ENCODE measurements at places on chromosomes 13 and 19. TPM values are rescaled to one million over a fixed set of nuclear protein-coding genes. Genes with fewer than 3 reads are reported as not detected.

PLK5 gene
- not detected for total RNA-seq

DNA sequence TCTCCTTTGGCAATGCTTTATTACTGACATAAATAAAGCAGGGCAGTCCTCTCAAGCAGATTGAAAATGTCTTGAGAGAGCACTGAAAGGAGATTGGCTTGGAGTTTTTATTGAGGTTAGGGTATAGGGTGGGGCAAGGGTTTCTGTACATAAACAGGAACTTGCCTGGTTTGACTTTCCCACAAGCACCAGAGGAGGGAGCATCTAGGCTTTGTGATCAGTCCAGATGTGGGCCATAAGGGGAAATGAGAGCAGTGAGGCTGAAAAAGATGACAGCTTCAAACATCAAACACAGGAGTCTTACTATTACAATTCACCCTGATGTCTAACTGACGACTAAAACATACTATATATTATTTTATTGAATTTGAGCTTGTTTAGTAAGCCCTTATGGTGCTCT, 260.9 kb downstream of the MTUS2 start:
- DNase-seq, result no peak

ZSCAN4 gene
- not detected for total RNA-seq

OR4F17 gene
- not detected for total RNA-seq

GRCh38 chr13:100068133-100068931, 20.6 kb upstream of the PCCA start:
- no peak for DNase-seq

CHST8 gene
- 0.92 TPM for total RNA-seq

All from neural progenitor cell (in vitro differentiated cells).